Endodermal cell (in vitro differentiated cells): ENCODE measurements at places on chromosomes 2 and 18.

GRCh38 chr2:231373786-231374349 is 21.6 kb upstream of the B3GNT7 start:
- no peaks in the 10 kb centered on the region for H3K27me3 ChIP-seq
- no peak overlapping the region for H3K27ac ChIP-seq
- H3K4me1 ChIP-seq: no peaks in the 10 kb centered on the region
- DNase-seq: no peak

GRCh38 chr18:70461323-70462077 is 172.7 kb downstream of the SOCS6 start:
- peaks cover 26% of the 10 kb centered on the region for H3K27me3 ChIP-seq
- H3K4me3 ChIP-seq: no peak overlapping the region
- no peak for DNase-seq
- no peak overlapping the region for H3K27ac ChIP-seq

DNA sequence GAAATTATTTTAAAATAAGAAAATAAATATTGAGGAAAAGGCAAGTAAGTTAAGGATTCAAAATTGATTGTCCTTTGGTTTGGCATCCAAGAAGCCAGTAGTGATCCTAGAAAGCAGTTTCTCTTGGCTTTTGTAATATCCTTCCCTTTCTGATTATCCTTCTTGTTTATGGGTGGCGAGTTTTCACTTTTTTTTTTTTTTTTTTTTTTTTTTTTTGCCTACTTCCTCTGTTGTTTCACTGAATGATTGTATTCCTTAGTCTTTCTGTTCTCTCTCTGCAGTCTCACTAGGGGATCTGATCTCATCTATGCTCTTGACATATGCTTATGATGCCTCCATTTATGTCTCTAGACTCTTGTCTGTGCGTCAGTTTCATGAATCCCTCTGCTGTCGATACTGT is 4.2 kb downstream of the NAPG start:
- H3K4me1 ChIP-seq: no peaks in the 10 kb centered on the region
- H3K4me3 ChIP-seq: no peak overlapping the region
- no peak overlapping the region for H3K27ac ChIP-seq
- no peak for DNase-seq

GRCh38 chr2:183495589-183496267 is 371.5 kb downstream of the NUP35 start:
- DNase-seq: no peak
- H3K27me3 ChIP-seq: no peaks in the 10 kb centered on the region
- no peaks in the 10 kb centered on the region for H3K4me1 ChIP-seq
- no peak overlapping the region for H3K27ac ChIP-seq
- H3K4me3 ChIP-seq: no peak overlapping the region

DNA sequence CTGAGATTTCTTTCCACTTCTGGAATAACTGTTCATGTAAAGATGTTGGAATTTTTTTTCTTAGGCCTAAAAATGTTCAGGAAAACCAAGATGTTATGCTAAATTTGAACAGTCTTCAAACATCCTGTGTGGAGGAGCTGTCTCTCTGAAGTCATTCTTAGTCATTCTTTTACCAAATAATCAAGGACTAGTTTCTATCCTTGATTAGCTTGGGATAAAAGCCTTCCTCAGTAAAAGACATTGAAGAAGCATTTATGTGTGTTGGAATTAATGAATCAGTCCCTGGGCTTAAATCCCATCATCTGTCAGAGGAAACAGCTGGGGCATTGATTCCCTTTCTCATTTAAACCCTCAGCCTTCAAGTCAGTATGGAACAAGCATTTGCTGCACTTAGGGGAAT is 300.1 kb upstream of the NXPH2 start:
- no peaks in the 10 kb centered on the region for H3K4me1 ChIP-seq
- DNase-seq: no peak
- H3K27ac ChIP-seq: no peak overlapping the region
- no peaks in the 10 kb centered on the region for H3K27me3 ChIP-seq

- H3K27ac ChIP-seq: peak within 1 kb of the TSS; percentile 66
- DNase-seq: peak; percentile 97
- H3K36me3 ChIP-seq: no peaks in the 10 kb centered on the region
- H3K4me3 ChIP-seq: peak within 1 kb of the TSS; percentile 87
- peaks cover 29% of the 10 kb centered on the region for H3K27me3 ChIP-seq
These were observed at the start of gene FOSL2 for GRCh38 chr2:28392297-28393113. FOSL2 (plus strand) TSS chr2:28392858; CDS start chr2:28393721, 863 bp downstream.

GRCh38 chr2:116810645-116811044 is 1003.8 kb upstream of the DDX18 start:
- no peaks in the 10 kb centered on the region for H3K4me1 ChIP-seq
- H3K27ac ChIP-seq: no peak overlapping the region
- no peak overlapping the region for H3K4me3 ChIP-seq
- no peaks in the 10 kb centered on the region for H3K36me3 ChIP-seq

DNA sequence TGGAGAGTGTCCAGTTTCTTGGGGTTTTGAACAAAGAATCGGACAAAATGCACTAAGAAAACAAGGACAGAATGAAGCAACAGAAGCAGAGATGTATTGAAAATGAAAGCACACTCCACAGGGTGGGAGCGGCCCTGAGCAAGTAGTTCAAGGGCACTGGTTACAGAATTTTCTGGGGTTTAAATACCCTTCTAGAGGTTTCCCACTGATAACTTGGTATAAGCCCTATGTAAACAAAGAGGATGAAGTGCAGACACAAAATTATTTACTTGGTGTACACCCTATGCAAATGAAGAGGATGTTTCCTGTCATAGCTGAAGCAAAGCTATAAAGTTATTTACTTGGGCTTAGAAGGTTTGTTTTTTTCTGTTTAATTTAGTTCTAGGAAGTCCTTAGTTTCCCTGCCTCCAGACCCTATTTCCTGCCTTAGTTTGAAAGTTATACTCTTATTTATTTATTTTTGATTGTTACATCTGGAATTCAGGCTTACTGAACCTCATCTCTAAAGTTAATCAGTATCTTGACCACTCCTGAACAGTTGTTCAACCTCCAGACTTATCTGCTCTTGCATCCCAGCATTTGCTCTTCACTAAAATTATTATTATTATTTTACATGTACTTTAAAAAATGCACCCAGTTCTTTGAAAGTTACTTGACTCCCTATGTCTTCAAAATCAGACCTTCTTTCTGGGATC is 193.5 kb downstream of the SPP2 start:
- no peaks in the 10 kb centered on the region for H3K27me3 ChIP-seq
- no peaks in the 10 kb centered on the region for H3K4me1 ChIP-seq
- H3K4me3 ChIP-seq: no peak overlapping the region
- no peak for DNase-seq

- no peak overlapping the region for H3K27ac ChIP-seq
- no peaks in the 10 kb centered on the region for H3K27me3 ChIP-seq
- no peak overlapping the region for H3K4me3 ChIP-seq
- H3K36me3 ChIP-seq: no peaks in the 10 kb centered on the region
- peaks cover 7% of the 10 kb centered on the region for H3K4me1 ChIP-seq
These were observed 15.1 kb downstream of the SPTBN1 start for GRCh38 chr2:54471221-54471711.

DNA sequence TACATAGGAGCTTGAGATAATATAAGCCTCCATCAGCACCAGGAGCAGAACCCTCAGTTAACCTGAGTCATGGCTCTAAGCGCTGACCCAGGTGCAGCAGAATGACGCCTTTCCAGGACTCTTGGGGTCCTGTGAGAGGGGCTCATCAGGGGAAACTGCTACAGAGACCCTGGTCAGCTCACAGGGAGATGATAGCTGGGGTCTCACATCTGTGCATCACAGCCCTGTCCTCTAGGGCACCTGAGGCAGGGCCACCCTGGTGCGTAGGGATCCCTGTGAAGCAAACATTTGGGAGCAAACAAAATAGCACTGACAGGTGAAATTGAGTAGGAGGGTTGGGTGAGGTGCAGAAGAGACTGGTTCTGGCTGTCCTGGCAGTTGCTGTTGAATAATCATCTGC is 219.2 kb downstream of the SH3RF3 start:
- H3K4me3 ChIP-seq: no peak overlapping the region
- H3K4me1 ChIP-seq: no peaks in the 10 kb centered on the region
- H3K27ac ChIP-seq: no peak overlapping the region
- H3K36me3 ChIP-seq: no peaks in the 10 kb centered on the region
- no peak for DNase-seq
- no peaks in the 10 kb centered on the region for H3K27me3 ChIP-seq

GRCh38 chr2:71605173-71605641 is 151.8 kb downstream of the DYSF start:
- peak; percentile 41 for DNase-seq
- peak overlapping the region; percentile 58 for H3K27ac ChIP-seq
- H3K27me3 ChIP-seq: no peaks in the 10 kb centered on the region

- peak; percentile 59 for DNase-seq
- no peak overlapping the region for H3K27ac ChIP-seq
- no peaks in the 10 kb centered on the region for H3K36me3 ChIP-seq
- H3K4me1 ChIP-seq: no peaks in the 10 kb centered on the region
These were observed 40.4 kb downstream of the C1QL2 start for GRCh38 chr2:119117891-119118882.

GRCh38 chr2:23566241-23567142 is 181.5 kb downstream of the KLHL29 start:
- DNase-seq: peak; percentile 87
- no peaks in the 10 kb centered on the region for H3K27me3 ChIP-seq
- H3K36me3 ChIP-seq: no peaks in the 10 kb centered on the region
- no peaks in the 10 kb centered on the region for H3K4me1 ChIP-seq
- H3K4me3 ChIP-seq: no peak overlapping the region

- no peak overlapping the region for H3K27ac ChIP-seq
- no peaks in the 10 kb centered on the region for H3K36me3 ChIP-seq
- H3K27me3 ChIP-seq: no peaks in the 10 kb centered on the region
These were observed 23.3 kb upstream of the ST3GAL5 start for GRCh38 chr2:85911814-85912692.

DNA sequence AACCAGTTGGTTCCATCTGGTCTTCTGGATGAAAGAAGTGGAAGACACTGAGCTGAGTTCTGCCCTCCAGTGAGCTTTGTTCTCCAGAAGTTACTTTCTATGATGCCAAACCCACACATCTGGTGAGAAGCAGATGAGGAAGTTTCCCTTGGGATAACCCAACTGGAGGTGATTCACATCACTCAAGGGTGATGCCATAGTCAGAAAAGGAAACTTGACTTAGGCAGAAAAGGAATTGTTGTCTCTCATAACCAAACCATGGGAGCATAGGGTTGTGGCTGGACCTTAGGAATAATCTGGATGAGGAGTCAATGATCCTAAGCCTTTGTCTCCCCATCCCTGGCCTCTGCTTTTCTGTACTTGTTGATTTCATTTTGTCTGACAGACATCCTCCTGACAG is 43.7 kb downstream of the CDC42EP3 start:
- peaks cover 4% of the 10 kb centered on the region for H3K4me1 ChIP-seq
- no peak overlapping the region for H3K27ac ChIP-seq
- H3K36me3 ChIP-seq: no peaks in the 10 kb centered on the region
- H3K27me3 ChIP-seq: peaks cover 22% of the 10 kb centered on the region
